ENCODE measurements at places on chromosomes 1 and 21. TPM values are rescaled to one million over a fixed set of nuclear protein-coding genes. Genes with fewer than 3 reads are reported as not detected.

Gene PRDM16
- total RNA-seq = 0.44 TPM

Gene OR2L13
- total RNA-seq = not detected

GRCh38 chr21:32022146-32022545 lies 149.3 kb downstream of the HUNK start:
- ATAC-seq = no peak

GRCh38 chr1:17851056-17851455 lies 95.9 kb downstream of the ACTL8 start:
- no peak for ATAC-seq

GRCh38 chr1:59499273-59499942 lies 202.5 kb downstream of the FGGY start:
- ATAC-seq = peak; percentile 79

GRCh38 chr1:204354579-204354978 lies 5.2 kb downstream of the PLEKHA6 start:
- ATAC-seq = no peak

- peak; percentile 74 for ATAC-seq
Observed at GRCh38 chr1:61580417-61580816, 144.5 kb downstream of the TM2D1 start.

All from esophagus mucosa (tissue), 1 donor.